HT1080 (cell line): ENCODE measurements at places on chromosomes 5 and 9.

DNA sequence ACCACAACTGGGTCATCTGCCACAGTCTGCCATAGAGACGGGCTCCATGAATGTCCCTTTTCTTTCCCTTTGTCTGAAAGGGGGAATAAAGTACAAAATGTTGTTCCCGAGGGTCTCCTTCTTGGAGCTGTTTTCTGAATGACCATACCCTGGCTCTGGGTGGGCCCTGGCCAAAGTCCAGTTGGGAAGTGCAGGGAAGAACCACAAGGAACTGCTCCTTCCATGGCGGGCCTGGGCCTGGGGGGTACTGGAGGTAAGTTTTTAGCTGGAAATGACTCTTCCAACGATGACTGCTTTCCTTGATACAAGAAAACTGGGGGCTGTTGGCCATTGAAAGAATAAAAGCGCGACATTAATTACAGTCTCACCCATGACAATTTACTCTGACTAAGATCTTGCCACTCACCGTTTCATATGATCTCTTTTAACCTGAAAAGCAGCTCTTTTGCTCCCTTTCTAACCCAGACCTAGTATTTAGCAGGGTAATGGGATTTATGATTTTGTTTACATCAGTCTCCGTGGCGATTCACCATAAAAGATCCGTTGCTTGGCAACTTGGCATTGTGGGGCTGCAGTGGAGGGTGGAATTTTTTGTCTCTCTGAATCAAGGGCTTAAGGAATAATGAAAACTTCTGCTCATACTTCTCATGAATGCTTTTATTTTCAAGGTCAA, 89.2 kb upstream of the PTCH1 start:
- no peak for DNase-seq

DNA sequence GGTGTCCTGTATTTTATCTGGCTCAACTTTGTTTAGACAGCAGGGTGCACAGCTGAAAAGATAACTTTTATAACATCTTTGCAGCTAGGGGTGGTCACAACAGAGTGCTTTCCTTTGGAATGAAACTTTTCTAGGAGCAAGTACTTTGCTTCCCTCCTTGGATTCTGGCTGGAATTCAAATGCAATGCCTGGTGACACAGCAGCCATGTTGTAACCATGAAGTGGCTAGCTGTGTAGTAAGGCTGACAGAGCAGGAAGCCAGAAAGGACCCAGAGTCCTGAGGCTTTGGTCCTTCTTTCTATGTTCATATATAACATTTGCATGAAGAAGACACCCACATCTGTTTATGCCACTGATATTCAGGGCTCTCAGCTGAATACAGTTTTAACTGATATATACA, 48.1 kb downstream of the TENT4A start:
- no peak for DNase-seq

GRCh38 chr9:6759185-6759977, 1.6 kb downstream of the KDM4C start:
- peak; percentile 84 for DNase-seq

DNA sequence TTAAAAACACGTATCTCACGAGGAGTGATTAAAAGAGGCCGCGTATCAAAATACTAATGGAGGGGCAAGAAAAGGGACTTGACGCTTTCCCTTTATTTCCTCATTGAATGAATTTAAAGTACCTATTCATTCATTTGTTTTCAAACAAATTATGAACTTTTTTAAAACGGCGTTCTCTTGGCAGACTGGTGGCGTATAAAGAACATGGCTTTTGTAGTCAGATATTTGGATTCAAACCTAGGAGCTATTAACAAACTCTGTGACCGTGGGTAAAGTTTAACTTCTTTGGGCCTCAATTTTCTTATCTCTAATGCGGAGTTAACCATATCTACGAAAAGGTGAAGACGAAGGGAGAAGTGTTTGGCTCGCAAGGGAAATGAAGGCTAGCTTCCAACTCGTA, 876 bp downstream of the CAAP1 start:
- no peak for DNase-seq

DNA sequence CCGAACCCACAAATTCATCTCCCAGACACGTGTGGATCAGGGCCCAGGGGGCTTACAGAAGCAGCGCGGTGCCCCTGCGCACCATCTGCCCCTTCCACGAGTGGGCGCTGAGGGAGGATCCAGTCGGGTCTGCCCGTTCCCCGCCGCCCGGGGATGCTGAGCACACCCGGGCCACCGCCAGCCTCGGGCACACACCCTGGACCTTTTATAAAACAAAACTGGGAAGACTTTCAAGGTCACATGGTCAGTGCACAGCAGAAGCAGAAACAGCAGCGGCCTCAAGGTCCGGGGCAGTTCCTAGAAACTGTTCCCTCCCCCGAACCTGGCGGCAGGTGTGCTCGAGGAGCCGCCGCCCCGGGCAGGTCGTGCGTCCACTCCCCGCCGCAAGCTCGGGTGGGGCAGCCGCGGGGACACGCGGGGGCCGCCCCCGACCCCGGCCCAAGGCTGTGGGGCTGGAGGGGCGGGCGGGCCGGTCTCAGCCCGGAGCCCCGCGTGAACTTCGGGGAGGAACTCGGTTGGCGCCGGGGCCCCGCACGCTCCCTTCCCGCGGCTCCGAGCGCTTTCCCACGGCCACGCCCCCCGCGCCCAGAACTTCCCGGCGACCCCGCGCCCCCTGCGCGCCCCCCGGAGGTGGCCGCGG, 633 bp upstream of the PPP1R26 start:
- no peak for DNase-seq

- no peak for DNase-seq
These were observed 86.4 kb downstream of the NR3C1 start for GRCh38 chr5:143316844-143317631.

GRCh38 chr9:36218011-36218410, 27.3 kb downstream of the CLTA start:
- no peak for DNase-seq

GRCh38 chr5:13987843-13988464, 43.5 kb upstream of the DNAH5 start:
- DNase-seq: peak; percentile 76

- peak; percentile 62 for DNase-seq
These were observed 977.9 kb upstream of the NUDT12 start for GRCh38 chr5:104540448-104540847.

- no peak for DNase-seq
These were observed 25.3 kb upstream of the SLC31A2 start for GRCh38 chr9:113125386-113126035.

DNA sequence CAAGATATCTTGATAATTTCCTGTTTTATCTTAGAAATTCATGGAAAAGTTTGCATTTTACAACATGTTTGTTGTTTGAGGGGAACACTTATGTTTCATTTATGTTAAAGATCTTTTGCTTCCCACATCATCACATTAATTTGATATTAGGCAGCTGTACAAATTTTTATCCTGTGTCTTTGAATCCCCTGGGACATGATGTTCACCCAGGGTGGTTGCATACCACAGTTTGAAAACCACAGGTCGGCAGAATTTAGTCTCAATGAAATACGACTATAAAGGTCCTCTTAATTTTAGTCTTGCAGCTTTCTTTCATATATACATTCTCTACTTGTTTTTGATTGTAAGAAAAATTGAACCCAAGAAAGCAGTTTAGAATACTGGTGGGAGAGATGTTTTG, 3.7 kb downstream of the NAA35 start:
- no peak for DNase-seq

DNA sequence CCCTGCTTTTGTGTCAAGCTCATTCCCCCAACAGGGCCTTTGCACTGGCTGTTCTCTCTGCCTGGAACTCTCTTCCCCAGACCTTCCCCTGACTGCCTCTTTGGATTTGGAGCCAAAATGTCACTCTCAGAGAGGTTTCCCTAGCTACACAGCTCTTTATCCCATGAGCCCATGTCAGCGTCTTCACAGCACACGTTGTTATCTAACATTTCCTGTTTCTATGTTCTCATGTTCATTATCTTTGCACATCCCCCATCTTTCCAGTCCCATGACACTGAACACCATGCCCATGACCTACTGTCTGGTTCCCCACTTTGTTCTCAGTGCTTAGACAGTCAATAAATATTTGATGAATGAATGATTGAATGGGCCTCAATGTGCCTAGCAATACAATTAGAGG, 26.3 kb upstream of the ARSI start:
- DNase-seq: no peak

DNA sequence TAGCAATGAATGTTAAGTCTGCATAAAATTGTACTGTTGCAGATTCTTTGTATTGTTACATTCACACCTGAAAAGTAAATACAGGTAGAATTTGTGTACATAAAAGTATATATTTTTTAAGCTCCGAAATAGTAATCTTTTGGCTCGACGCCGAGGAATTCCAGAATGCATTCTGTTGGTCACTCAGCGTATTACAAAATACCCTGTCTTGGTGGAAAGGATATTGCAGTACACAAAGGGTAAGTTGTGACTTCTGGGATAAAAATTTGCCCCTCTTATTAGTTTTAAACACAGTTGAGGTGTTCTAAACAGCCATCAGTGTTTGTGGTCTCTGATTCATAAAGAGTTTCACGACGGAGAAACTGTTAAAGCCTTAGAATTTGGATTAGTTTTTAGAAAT, 257.6 kb downstream of the ARHGEF28 start:
- peak; percentile 60 for DNase-seq

DNA sequence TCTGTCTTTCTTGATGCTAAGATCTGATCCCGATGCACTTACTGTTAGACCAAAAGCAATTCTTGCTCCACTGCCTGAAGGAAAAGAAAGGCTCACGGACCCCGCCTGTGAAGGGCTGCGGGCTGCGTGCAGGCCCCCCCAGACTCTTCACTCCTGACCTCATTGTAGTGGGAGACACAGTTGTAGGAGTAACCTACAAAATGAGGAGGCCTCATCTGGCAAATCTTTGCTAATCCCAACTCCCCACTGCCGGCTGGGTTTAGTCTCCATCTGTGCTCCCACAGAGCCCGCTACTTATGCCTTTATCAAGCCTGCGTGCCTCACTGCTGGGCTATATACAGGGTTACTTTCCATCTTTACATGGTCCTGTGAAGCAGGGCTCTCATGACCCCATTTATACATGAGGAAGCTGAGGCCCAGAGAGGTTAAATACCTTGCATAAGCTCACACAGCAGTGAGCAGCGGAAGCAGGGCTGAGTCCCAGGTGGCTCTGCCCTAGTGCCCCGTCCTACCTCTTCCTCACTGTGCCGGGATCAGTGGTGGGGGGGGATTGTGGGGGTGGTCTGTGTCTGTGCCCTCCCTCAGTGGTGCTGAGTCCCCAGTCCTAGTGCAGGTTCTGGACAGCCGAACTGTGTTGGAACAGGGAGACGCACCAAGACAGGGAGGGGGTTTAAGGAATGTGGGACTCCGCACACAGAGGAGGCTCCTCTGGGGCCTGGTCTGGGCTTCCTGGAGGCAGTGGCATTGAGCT, 43.9 kb upstream of the RNF130 start:
- DNase-seq: no peak

GRCh38 chr9:125977223-125977622, 230.1 kb downstream of the PBX3 start:
- no peak for DNase-seq

DNA sequence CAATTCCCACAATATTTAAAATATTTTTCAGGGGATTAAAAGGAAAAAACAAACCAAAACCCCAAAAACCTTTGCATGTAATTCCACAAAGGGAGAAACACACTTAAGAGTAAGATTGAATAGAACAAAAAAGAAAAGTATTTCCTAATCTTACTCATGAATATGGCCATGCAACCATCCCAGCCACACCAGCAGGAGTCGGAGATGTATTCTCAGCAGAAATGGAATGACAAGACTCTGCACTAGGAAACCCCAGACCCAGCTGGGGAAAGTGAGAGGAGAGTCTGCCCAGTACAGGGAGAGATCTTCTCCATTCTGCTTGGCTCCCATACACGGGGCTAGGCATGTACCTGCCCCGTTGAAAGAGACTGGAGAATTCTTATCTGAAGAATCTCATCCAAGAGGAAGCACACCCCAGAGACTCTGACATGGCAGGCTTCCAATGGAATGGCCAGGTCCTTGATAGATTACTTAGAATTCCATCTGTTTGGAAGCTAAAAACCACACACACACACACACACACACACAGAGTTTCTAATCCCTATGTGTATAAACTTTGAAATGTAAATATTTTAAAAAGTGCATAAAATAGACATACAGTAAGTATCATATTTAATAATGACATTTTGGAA, 118.8 kb downstream of the GADD45G start:
- DNase-seq: no peak

DNA sequence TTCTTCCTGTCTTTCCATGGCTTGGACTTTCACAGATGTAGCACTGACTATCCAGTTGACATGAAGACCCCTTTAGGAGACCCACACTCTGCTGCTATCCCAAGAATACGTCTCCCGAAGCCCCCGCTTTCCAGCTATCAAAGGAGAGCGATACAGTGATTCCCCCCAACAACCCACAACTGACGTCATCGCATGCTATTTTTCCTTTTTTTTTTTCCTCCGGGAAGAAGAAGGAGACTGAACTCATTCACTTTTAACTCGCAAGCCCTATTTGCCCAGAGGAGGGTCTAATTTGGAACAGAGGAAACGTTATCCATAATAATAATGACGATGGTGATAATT, 2.1 kb downstream of the PAPPA start:
- DNase-seq: peak; percentile 62

DNA sequence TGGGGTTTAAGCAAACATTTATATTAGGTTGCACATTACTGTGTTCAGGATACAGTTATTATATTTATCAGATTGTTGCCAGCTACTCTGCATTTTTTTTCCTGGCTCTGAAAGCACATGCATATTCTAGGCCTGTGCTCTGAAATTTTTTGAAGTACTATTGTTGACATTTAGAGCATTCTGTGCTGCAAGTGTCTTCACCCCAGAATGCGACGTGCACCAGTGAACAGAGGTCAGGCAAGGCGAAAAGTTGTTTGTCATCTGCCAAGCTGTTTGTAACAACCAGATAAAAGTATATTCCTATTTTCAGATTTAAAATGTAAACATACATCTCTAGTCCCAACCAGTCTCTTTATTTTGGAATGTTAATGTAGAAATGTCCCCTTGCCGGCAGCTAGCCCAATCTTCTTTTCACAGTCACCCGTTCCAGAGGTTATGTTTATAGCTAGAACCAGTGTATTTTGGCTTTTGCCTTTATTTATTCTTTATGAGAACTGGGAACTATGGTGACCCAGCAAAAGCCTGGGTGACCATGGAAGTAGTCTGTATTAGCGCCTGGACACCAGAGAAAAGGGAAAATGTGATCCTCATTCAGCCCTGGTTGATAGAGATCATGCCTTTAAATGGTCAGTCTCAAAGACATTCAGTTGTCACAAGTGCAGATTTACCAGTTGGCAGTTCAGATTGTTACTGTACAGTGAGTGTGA, 84.6 kb downstream of the NDUFAF2 start:
- DNase-seq: no peak

DNA sequence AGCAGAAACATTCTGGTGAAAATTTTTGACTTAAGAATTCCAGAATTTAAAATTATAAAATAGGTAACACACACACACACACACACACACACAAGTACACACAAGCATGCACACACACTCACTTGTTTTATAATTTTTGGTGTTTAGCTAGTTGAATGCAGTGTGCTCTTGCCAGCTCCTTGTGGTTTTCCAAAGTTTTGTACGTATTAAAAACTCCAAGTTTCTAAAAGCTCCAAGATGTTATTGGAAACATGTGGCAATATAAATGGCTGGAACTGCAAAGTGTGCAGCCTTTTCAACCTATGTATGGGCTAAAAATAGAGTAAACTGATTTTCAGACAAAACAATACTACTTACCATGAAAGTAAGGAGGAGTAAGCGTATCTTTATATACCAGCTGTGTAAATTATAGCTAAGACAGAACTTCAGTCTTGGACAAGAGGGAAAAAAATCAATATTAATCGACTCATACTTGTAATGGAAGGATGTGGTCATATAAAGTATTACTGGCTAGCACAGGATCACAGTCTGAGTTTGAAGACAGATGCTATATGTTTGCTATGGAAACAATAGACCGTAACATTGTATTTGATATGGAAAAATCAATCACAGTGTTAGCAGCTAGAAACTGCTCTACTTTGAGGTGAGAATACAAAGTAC, 727.1 kb upstream of the GRAMD2B start:
- DNase-seq: no peak
